Upper lobe of right lung (tissue), 1 donor: ENCODE measurements at places on chromosomes 2 and 18. TPM values are rescaled to one million over a fixed set of nuclear protein-coding genes. Genes with fewer than 3 reads are reported as not detected.

DNA sequence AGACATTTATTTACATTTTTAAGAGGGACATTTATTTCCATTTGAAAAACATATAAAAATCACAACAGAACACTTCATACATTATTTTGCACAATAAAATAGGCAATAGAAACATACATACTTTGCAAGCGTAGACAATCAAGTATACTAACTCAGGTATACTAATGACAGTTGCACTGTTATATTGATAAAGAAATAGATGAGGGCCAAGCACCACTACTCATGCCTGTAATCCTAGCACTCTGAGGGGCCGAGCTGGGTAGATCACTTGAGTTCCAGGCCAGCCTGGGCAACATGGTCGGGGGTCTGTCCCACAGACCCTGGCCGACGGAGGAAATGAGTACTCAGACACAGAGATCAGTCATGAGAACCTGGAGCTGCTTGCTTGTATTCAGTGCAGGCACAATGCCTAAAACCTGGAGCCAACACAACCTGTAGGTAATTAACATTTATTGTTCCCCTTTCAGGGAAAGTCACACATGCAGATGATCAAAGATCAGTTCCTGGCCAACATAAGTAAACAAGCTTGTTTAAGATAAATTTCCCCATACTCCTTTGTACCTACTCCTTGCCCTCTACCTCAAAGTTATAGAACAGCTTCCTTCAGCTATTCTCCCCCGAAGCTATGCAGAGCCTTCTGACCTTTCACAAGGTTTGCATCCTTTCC is 1960.2 kb downstream of the SUCLG1 start:
- DNase-seq, result no peak

GRCh38 chr2:174929786-174930185 is 75.4 kb downstream of the CHN1 start:
- DNase-seq, result no peak

DNA sequence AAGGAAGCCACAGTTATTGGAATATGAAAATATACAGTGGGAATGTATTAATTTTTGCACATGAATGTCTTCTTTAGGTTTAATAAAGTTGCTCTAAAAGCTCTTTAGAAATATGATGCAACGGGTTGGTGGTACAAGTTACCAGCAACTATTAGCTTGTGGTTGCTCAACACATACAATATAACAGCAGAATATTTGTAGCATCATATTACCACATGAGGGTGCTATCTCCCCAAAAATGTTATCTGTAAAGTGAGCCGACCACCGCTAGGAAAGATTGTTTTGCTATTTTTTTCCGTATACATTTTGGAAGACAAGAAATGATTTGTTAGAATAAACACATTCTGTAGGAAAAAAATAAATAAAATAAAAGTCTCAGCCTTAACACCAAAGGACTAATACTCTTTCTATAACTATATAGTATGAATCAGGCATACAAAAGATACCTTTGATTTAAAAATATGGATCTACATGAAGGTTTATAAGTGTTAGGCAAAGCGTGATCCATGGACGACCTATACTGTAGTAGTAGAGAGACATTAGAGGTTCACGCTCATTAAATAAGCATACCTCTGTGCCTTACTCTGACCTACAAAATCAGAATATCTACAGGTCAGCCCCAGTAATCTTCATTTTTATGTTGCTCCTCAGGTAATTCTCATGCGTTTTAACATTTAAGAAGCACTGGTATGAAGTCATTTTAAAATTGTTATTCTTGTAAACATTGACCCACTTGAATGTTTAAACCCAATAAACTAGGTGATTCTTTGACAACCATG is 1110.6 kb upstream of the ACVR2A start:
- no peak for DNase-seq

MBD2 gene
- 78.4 TPM for total RNA-seq

LIPG gene
- total RNA-seq, result 10.2 TPM

ACOXL gene
- 47.5 TPM for total RNA-seq

WDR43 gene
- total RNA-seq, result 27.6 TPM

- DNase-seq, result no peak
Measured at GRCh38 chr2:42118754-42119569, 50.2 kb upstream of the EML4 start.
